Neuronal stem cell (in vitro differentiated cells): ENCODE measurements at places on chromosomes 12 and 14.

GRCh38 chr14:67551940-67552339, 18.9 kb downstream of the PLEKHH1 start:
- DNase-seq: no peak

DNA sequence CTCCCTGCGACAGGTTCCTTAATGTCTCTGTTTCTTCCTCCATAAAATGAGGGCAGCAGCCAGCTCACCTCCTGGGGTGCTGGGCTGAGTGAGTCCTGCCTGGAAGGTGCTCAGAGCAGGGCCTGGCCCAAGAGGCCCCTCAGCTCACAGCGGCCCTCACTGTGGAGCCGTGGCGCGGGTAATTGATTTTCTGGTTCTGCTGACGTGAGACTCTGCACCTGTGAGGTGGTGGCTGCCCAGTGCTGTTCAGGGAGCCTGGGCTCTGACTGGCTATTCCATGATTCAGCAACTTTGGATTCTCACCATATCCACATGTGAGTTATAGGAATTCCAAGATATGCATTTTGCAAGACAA, 266.6 kb downstream of the ADGRD1 start:
- no peak for DNase-seq

DNA sequence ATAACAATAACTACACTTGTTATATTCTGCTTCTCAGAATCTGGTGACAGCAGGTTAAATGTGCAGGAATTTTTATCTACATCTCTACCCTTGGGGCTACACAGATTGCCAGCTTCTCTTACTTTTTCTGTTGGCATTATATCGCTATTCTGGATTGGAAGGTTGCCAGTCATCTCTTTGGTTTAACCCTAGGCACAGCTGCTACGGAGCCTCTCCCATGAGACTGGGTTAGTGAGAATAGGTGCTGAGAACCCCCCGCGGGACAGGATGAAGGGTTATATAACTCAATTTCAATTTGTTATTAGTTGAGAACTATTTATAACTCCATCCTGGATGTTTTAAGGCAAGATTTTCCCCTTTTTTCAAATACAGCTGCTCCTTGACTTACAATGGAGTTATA, 73.1 kb downstream of the ACADS start:
- DNase-seq: no peak

DNA sequence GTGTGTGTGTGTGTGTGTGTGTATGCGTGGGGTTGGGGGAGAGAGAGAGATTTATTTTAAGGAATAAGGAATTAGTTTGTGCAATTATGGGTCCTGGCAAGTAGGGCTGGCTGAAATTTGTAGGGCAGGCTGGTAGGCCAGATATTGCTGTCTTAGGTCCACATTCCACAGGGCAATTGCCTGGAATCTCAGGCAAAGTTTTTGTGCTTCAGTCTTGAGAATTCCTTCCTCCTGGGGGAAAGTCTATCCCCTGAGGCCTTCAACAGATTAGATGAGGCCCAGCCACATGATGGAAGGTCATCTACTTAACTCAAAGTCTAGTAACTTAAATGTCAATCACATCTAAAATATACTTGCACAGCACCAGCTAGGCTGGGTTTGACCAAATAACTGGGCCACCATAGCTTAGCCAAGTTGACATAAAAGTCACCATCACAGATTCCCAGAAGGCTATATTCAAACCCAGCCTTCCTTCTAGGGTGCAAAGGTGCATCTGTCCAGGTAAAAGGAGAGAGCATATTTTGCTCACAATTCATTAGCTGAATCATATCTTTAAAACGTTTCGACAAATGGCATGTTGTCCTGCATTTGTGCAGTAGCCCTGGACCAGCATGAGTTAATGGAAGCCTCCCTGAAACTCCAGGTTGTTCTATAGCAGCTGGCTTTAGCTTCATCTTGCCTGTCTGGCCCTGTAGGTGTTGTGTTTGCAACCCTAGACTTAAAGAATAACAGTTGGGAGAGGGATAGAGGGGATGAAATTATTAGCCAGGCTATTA, 63.1 kb downstream of the C14orf132 start:
- no peak for DNase-seq

DNA sequence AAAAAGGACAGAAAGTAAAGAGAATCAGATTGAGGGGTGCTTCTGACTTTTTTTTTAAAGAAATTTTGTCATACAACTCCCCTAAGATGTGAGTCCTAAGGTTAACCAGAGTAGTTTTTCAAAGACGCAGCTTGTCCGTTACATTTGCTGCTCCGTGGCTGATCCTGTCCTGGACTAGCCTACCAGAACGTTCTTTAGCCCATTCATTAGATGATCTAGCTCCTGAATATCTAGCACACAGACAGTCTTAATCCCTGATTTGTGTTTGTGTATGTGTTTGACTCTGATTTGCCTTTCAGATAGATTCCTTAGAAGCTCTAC, 60.3 kb downstream of the SAMD4A start:
- DNase-seq: no peak

DNA sequence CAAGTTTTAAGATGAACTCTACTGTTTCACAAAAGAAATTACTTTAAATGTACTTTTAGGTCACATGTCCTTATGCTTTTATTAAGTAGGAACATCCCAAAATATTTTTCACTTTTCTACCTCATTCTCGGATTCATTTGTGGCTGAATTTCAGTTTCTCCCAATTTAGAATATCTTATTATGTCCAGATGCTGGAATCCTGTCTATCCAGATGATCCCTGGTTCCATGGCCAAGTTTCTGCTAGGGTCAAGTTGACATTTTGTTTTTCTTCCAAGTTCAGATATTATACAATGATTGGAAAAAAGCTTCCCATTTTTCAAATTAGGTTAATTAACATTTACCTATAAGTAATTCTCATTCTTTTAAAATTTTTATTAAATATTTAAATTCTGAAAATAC, 181.8 kb upstream of the SLC16A7 start:
- DNase-seq: no peak
